ENCODE measurements at places on chromosomes 2 and 18.

DNA sequence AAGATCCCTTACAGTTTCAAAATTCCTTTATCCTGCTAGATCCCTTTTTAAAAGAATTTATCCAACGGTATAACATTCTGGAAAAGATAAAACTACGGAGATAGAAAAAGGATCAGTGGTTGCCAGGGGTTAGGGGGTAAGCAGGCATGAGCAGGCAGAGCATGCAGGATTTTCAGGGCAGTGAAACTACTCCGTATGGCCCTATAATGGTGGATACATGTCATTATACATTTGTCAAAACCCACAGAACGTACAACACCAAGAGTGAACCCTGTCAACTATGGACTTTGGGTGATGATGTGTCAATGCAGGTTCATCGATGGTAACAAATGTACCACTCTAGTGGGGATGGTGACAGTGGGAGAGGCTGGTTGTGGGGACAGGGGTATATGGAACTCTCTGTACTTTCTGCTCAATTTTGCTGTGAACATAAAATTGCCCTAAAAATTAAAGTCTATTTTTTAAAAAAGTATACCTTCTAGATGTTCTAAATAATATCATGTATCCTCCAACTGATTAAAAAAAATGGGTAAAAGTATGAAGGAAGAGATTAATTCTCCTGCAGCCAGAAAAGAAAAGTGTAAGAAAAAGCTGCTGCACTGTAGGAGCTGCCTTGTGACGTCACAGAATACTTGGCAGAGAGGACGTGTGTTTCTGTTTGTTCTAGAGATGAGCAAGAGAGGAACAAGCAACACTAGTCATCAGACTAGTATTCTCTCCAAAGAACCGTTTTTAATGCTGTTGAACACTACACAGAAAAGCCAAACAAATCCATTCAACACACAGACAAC lies 23.6 kb downstream of the ANKRD44 start:
- no peak for DNase-seq

DNA sequence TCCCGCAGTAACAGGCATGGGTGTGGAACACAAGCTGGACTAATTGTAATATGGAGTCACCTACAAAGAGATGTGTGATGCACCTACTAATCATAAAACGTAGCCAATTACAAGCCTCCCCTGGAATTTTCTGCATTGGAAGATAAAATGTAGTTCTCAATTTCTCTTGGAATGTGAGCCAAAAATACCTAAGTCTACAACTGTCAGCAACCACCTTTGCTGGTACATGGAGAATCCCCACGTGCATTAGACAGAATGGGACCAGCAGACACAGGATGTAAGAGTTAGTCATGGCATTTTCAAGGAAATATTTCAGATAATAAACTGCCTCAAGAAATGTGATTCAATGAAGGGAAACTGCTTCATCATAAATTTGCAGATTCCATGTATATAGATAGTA lies 85.6 kb upstream of the DCC start:
- no peak for DNase-seq

DNA sequence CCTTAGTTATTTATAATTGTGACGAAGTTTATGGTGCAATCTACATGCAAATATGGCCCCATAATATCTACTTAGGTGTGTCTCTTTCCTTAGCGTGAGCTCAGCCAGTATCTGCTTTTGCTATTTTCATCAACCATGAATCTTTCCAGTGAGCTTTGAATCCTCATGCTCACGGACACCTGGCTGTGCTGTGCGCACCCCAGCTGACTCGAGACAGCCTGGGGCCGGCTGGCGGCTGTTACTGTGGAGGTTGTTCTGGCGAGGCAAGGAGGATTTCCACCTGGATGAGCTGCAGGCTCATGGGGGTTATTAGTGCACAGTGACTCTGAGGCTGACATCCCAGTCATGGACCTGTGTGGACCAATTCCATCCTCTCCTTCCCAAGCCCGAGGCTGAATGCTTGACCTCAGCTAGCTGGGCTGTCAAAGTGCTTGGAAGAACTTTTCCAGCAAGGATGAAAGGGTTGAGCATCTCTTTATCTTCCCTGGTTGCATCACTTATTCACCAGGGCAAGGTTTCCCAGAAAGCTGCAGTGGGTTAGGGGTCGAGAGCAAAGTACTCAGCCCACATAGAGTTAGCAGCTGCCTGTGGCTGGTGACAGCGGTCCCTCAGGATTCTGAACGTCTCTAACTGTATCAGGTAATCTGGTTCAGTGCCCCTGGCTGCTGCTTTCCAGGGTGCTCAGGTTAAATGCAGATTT lies 141.7 kb downstream of the ARL4C start:
- no peak for DNase-seq

GRCh38 chr2:190271783-190272456 lies 47.7 kb downstream of the HIBCH start:
- no peak for DNase-seq

GRCh38 chr2:114238910-114239559 lies 203.4 kb upstream of the DPP10 start:
- no peak for DNase-seq

DNA sequence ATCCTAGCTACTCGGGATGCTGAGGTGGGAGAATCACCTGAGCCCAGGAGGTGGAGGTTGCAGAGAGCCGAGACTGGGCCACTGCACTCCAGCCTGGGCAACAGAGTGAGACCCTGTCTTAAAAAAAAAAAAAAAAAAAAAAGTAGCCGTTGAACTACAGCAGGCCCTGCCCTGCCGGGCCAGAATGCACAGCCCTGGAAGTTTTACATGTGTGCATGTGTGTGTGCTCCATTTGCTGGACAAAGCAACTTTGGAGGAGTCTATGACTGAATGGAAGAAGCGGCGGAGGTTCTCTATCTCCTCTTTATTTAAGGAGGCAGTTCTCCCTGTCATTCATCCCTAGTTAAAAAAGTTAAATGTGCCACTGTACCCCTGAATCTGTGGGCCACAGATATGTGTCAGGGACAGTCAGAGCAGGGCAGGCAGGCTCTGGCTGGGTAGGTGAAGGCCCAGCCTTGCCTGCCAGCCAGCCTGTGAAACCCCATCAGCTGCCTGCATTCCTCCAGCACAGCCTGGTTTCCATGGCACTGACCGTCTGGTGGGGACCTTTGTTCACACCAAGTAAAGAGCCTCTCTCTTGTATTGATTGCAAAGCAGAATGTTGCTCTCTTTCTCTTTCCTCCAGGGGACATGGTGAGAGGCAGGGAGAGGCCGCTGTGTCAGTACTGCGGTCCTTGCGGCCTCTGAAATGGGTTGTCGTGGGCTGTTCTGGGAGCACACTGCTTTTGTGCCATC lies 10.9 kb downstream of the LIPG start:
- no peak for DNase-seq

DNA sequence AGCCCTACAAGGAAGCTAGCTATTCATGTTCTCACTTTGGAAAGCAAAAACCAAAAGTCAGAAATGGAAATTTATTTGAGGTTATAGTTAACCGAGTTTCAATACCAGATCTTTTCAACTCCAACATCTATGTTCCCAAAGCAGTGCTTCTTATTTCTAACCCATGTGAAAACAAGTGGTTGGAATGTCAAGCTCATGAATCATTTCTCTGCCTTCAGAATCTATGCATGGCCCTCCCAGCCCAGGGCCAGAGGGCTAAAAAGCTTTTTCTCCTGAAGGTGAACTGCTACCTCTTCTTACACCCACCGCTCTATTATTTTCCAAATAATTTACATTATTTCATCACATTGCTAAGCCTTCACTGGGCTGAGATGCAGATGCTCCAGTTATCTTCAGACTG lies 158.4 kb downstream of the SP3 start:
- no peak for DNase-seq

DNA sequence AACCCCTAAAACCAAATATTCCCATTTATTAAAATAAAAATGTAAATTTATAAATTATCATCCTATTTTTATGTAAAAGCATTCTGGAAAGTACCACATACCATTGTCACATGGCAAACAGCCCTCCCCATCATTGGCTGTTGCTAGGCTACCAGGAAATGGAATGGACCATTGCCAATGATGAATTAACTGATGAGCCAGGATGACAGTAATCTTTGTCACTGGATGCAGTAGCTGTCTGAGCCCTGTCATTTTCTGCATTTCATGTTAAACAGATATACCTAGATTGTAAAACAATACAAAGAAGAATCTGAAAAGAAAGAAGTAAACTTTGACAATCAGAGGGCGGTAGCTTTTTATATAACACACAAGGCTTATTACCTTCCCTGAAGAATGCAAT lies 641.4 kb downstream of the BCL11A start:
- no peak for DNase-seq

GRCh38 chr2:204277226-204277625 lies 268.0 kb upstream of the PARD3B start:
- no peak for DNase-seq

GRCh38 chr2:866887-867286 lies 83.8 kb upstream of the SNTG2 start:
- no peak for DNase-seq

DNA sequence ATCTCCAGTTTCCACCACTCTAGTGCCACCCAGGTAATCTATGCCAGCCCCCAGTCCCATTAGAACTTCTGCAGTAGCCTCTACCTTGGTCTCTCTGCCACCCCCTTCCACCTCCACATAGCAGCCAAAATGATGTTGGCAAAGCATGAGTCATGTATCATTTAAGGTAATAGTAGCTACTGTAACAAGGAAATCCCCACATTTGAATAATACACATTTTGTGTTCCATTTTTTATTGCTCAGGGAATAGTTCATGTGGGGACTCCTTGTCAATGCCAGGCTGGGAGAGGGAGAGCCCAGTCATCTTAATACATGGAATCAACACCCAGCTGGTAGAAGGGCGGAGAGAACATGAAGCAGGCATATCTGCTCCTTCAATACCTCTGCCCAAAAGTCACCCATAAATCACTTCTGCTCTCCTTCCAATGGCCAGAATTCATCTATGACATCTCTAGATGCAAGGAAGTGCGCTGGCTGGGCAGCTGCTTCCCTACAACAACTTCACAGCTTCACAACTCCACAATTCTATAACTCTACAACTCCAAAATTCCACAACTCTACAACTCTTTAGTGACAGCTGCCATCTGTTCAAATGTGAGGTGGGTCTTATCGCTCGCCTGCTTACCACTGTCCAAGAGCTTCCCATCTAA lies 70.6 kb upstream of the GLS start:
- DNase-seq, result no peak

GRCh38 chr2:95530734-95531133 lies 46.2 kb upstream of the TRIM43B start:
- no peak for DNase-seq

GRCh38 chr18:60555625-60556024 lies 183.1 kb upstream of the MC4R start:
- no peak for DNase-seq

All from head of caudate nucleus (tissue), 42 donors.